ENCODE measurements at places on chromosomes 12 and 14.

DNA sequence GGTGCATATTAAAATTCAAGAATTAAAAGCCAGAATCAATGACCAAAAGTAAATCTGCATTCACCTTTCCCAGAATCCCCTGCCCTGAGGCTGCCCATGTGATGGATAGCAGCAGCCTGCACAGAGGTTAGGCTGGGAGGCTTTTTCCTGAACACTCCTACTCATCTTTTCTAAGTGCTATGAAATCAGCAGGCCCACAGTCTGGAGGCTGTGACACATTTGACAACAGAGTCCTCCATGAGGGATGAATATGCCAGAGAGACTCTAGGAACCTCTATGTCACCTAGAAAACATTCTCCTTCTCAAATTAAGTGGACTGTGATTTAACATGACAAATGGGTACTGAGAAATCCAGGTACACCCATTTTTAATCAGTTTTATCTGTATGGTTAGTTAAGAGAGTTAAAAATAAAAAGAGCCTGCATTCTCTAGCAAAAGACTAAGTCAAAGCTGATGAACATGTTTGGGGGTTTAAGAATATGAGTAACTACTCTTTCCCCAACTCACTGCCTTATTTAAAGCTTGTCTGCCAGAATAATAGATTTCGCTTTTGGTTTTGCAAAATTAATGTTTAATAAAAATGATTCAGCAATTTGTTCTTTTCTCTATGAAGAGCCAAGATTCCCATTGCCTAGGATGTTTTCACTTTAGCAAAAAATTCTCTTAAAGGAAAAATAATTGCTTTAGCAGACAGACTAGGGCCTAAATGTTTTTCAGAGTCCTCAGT, 115.0 kb downstream of the RTN1 start:
- DNase-seq, result no peak

DNA sequence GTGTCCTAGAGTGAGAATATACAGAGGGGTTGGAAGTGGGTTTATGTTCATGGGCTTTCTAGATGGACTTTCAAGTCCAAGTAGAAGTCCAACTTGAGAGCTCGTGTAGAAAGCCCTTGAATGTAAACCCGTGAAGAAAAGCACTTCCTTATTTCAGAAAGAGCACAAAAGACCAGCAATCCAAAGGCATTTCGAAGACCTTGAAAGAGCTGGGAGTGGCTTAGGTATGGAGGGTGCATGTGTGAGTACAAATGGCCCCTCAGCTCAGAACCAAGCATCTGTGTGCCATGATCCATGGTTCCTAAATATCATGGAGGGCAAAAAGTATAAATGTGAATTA, 160.7 kb downstream of the ETV6 start:
- no peak for DNase-seq

DNA sequence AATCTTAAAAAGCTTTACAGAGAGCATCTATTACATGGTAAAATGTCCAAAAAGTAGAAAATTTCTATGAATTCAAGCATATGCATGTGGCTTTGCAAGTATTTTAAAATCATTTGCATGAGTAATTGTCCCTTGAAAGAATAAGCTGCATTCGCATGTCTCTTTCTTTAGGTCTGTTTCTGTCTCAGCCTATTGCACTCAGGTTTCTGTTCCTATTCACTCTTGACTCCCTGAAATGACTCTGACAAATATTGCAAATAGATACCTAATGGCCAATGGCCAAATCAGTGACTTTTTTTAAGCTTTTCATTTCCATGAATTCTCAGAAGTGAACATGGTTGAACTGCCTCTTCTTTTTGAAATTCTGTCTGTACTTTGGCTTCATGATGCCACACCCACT, 6.4 kb upstream of the TTC8 start:
- DNase-seq, result no peak

- no peak for DNase-seq
Observed at GRCh38 chr14:68694516-68695235, 98.2 kb downstream of the ZFP36L1 start.

DNA sequence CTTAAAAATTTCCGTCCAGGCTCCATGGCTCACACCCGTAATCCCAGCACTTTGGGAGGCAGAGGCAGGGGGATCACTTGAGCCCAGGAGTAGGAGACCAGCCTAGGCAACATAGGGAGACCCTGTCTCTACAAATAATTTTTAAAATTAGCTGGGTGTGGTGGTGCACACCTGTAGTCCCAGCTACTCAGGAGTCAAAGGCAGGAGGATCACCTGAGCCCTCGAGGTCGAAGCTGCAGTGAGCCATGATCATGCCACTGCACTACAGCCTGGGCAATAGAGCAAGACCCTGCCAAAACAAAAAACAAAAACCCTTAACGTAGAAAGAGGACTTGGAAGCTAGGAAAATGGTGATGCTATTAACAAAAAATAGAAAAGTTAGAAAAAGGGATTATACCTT, 2.0 kb upstream of the HECTD1 start:
- no peak for DNase-seq

DNA sequence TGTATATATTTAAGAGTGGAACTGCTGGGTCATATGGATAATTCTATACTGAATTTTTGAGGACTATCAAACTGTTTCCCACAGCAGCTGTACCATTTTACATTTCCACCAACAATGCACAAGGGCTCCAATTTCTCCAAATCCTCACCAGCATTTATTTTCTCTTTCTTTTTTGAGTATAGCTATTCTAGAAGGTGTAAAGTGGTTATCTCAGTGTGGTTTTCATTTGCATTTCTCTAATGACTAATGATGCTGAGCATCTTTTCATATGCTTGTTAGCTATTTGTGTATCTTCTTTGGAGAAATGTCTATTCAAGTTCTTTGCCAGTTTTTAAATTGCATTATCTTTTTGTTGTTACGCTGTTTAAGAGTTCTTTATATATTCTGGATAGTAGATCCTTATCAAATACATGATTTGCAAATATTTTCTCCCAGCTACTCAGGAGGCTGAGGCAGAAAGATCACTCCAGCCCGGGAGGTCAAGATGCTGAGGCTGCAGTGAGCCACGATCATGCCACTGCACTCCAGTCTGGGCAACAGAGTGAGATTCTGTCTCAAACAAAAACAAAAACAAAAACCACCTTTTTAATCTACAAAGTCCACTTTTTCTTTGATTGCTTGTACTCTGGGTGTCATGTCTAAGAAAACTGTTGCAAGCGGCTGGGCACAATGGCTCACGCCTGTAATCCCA, 32.8 kb downstream of the GTF2A1 start:
- DNase-seq, result no peak

DNA sequence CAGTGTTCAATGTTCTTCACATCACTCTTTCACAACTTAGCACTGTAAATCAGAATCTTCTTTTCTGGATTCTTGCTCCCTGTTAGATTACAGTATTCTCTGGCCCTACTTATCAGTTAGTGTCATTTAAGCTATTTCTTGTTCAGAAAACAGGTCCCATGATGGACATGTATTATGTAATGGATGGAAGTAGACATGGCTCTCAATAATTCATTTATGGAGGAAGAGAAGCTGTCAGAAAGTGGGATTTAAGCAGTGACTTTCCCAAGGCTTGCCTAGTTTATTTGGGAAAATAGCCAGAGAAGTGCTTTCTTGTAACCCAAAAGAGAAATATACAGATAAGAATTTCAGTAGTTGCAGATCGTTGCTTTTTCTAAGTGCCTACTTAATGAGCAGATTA, 1.6 kb downstream of the ERC1 start:
- no peak for DNase-seq

- no peak for DNase-seq
Observed at GRCh38 chr14:95253039-95253630, 66.6 kb downstream of the CLMN start.

DNA sequence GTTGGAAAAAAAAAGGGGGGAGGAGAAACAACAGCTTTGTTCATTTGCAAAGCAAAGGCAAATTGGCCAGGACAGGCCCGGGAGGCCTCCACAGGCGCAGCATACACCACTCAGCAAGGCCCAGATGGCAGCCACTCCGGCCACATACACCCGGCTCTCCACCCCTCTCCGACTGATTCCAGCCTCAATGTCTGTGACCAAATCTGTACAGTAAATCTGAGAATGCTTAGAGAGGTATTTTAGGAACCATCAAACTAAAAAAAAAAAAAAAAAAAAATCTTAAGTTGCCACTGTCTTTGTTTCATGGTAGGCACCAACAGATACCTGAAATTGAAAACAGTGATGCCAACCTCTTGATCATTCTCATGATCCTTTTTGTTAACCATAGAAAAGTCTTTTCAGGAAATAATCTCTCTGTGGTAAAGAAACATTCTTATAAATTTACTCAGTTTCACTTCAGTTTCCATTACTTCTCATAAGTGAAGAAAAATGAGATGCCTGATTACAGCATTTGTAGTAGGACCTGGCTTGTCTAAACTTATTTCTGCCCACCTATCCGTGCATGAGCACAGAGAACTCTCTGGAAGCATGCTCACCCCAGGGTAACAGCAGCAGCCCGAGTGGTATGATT, 20.2 kb downstream of the VPS37B start:
- no peak for DNase-seq

DNA sequence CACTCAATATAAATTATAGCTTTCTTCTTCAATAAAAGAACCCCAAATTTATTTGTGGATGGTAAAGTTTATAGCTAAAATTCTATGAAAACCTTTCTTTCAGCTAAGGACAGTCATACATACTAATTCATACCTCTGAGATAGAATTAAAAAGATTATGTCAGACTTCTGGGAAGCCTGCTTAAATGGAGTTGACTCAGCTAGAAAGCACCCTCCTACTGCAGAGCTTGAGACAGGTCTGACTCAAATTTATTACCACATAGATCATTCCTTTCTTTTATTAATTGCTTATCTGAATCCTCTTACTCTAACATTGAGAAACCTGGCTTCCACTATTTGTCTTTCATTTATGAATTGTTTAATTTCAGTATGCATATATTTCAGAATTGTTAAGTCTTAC, 1007.0 kb upstream of the LRFN5 start:
- no peak for DNase-seq

DNA sequence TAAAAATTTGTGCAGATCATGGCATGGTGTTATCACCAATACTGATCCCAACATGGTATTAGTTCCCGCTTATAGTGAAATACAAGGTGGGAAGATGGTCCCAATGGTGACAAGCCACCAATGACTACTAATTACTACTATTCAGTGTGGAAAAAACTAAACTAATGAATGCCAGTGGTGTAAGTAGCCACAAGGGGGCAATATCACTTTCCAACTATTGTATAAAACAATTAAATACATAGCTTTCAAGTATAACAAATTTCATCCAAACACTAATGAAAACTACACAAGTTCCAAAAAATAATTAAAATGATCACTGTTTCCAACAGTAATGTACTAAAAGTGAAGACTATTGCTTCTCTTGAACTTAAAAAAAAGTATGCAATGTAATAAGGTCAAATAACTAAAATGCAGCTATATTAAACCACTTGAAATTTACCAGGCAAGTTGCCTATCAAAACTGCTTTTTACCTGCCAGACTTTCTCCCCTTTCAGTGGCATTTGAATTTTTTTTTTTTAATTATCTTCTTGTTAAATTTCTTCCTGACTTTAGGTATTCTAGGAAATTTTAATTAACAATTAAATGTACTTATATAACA, 58.0 kb downstream of the PAPLN start:
- no peak for DNase-seq

DNA sequence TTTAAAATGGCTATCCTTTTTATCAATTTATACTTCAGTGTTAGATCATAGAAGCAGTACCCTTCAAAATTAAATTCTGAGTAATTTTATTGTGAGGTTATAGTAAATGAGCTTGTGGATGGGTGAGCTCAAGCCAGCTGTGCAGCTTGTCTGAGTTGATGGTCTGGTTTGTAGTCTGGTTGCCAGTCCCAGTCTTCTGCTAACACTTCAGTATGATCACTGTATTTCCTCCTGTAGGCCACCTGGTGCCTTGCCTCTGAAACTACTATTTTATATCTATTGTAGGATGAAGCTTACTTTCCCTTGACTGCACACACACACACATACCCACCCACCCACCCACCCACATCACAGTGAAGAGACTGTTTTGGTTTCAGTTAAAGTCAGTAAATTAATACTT, 496.4 kb downstream of the PCNX1 start:
- DNase-seq, result no peak

- DNase-seq, result no peak
Observed at GRCh38 chr14:61467296-61467695, 145.9 kb downstream of the PRKCH start.

- no peak for DNase-seq
Observed at GRCh38 chr14:66069036-66069435, 417.1 kb upstream of the CCDC196 start.
